ENCODE measurements at places on chromosomes 5 and 9. TPM values are rescaled to one million over a fixed set of nuclear protein-coding genes. Genes with fewer than 3 reads are reported as not detected.

DNA sequence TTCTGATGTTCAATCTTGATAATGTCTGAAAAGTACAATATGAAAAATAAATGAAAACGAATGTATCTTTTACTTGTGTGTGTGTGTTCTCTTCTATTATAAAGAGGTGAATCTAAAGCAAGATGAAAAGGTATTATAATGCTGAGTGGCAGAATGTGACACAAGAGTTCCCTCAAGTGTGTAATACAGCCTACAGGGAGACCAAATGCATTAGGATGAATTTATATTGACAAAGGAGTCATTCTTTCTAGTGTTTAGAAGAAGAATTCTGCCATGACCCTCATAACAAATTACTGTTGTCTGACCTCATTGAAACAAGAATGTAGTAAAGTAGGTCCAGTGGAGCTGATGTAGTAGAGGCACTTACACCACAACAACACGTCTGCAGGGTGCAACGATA lies 1119.0 kb upstream of the CDH10 start:
- DNase-seq, result no peak

- no peak for DNase-seq
These were observed 76.2 kb downstream of the DAPK1 start for GRCh38 chr9:87573841-87574342.

GRCh38 chr5:74020503-74020902 lies 394.5 kb downstream of the ARHGEF28 start:
- DNase-seq, result no peak

DNA sequence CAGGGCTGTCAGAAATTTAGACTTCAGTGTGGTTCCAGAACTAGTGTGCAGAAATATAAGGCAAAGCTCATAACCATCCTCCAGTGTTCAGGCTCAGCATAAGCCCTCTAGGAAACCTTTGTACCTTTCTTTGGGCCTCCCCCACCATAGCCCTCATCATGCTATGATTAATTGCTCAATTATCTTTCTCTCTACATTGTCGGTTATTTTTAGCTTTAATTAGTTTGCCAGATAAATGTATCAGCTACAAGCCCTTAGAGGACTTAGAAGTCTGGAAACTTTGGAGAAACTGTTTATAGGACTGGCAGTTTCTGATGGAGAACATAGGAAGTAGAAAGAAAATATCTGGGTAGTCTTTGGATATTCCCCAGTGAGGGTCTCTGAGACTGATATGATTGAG lies 43.5 kb upstream of the TNC start:
- DNase-seq, result no peak

The PCDHGA12 gene
- 11.0 TPM for total RNA-seq

Measured in omental fat pad (tissue), 4 donors.